ENCODE measurements at places on chromosomes 6 and 20. TPM values are rescaled to one million over a fixed set of nuclear protein-coding genes. Genes with fewer than 3 reads are reported as not detected.

The ECT2L gene
- not detected for total RNA-seq

The PRKN gene
- total RNA-seq, result 2.4 TPM

The TMEM74B gene
- not detected for total RNA-seq

The SOX12 gene
- 9.9 TPM for total RNA-seq

The VGLL2 gene
- total RNA-seq, result 0.75 TPM

The HAO1 gene
- not detected for total RNA-seq

The BPIFB1 gene
- not detected for total RNA-seq

The DSP gene
- 5.5 TPM for total RNA-seq

The FOXF2 gene
- total RNA-seq, result not detected

The GTPBP2 gene
- total RNA-seq, result 45.5 TPM

The LPA gene
- not detected for total RNA-seq

GRCh38 chr6:25418454-25419052 lies 139.4 kb downstream of the CARMIL1 start:
- no peak for DNase-seq

- peak; percentile 7 for DNase-seq
Observed at GRCh38 chr6:138372711-138373463, 4.8 kb upstream of the SMIM28 start.

GRCh38 chr6:35370124-35370741 lies 27.9 kb downstream of the PPARD start:
- DNase-seq, result peak; percentile 98

- no peak for DNase-seq
Observed at GRCh38 chr20:23157734-23158133, 71.6 kb upstream of the CD93 start.

DNA sequence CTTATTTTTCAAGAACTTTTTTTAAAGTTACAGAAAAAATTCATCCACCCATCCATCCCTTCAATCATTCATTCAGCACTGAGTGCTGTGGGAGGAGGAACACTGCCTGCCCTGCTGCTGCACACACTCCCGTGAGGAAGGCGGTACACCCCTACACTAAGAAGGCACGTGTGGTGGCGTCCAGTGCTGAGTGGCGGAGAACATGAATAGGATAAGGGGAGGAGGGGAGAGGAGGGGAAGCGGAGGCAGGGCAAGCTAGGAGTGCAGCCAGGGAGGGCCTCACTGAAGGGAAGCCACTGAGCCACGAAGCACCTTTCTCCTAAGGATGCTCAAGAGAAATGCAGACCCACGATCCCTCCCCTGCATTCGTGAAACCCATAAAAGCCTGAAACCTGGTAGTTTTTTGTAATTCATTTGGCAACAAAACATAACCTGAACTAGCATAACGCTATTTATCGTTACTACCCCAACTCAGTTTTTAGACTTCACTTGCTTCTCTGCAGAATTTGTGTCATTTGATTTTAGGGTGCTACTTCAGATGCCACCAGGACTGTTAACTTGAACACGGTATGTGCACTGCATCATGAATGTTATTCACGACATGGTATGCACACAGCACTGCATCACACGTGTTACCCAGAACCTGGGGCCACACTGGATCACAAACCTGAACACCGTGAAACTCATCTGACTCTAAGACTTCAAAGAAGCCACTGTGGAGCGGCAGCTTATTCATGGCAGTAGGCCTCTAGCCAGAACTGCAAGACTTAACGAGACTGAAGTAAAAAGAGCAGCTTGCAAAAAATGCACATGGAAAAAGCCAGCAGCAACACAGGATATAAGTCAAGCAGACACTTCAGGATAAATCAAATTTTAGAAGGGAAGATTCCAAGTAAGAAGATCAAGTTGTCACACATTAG lies 3.5 kb downstream of the RNASET2 start:
- no peak for DNase-seq

GRCh38 chr20:7841291-7841970 lies 98.8 kb downstream of the HAO1 start:
- peak; percentile 85 for DNase-seq

- DNase-seq, result no peak
Observed at GRCh38 chr20:25297141-25297905, 49.4 kb downstream of the PYGB start.

- DNase-seq, result no peak
Observed at GRCh38 chr20:59159493-59160376, 3.9 kb upstream of the ZNF831 start.

DNA sequence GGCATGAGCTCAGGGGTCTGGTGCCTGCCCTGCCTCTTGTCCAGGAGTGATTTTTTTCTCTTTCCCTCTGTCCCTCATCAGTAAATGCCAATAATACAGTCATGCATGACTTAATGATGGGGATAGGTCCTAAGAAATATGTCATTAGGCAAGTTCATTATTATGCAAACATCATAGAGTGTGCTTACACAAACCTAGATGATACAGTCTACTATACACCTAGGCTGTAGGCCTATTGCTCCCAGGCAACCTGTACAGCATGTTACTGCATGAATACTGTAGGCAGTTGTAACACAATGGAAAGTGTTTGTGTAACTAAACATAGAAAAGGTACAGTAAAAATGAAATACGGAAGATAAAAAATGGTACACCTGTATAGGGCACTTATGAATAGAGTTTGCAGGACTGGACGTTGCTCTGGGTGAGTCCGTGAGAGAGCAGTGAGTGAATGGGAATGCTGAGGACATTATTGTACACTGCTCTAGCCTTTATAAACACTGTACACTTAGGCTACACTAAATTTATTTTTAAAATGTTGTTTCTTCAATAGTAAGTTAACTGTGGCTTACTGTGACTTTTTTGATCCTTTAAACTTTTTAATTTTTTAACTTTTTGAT lies 22.1 kb downstream of the PBOV1 start:
- no peak for DNase-seq

- DNase-seq, result no peak
Observed at GRCh38 chr6:7902867-7903266, 7.7 kb downstream of the TXNDC5 start.

DNA sequence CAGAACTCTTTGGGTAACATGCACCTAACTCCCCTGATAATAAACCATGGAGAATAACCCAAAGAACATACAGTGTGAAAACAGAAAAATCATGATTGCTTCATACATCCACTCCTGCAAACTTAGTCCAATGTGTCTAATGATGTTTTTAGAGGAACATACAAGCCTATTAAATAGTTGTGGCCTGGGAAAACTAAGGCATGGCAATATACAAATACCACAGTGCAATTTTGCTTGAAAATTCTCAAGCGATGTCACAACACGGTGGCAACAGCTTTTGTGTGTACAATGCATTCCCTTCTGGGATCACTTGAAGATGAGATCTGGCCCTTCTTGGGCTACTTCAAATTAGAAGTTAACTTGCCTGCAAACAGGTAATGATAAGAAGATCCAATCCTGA lies 16.7 kb downstream of the MAP3K5 start:
- peak; percentile 46 for DNase-seq

GRCh38 chr6:89239338-89239737 lies 22.2 kb upstream of the GABRR1 start:
- DNase-seq, result no peak

DNA sequence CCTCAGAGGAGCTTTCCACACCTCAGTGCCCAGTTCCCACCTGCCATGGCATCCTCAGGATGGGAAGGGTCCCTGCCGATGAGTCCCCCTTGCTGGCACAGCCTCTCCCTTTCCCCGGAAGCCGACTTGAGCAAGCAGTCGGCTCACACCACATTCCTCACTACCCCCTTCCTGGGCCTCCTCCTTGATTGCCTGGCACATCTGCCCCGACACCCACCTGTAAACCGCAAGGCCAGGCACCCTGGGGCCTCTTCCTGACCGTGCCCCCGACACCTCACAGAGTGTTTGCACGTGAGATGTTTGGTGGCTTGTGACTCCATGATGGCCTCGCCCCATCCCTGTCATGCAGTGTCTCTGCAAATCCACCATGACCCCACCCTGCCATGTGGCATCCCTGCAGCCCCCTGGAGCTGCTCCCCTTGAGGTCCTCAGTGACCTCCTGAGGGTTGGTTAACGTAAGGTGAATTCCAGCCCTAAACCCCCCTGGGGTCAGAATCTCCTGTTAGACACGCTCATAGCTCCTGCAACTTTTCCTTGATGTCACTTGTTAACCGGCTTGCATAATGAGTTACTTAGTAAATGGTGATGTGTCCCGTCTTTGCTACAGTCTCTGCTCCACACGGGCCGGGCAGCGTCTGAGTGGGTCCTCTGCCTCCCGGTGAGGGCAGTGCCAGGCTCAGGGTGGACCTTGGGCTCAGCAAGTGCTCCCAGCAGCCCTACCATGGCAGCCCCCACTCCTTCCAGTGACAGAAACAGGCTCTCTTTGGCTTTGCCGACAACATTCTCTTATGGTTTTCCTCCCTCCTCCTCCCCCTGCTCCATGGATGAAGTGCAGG lies 115.9 kb upstream of the FRMD1 start:
- DNase-seq, result no peak

- DNase-seq, result no peak
Observed at GRCh38 chr20:58652606-58653294, 1.7 kb downstream of the STX16 start.

- DNase-seq, result no peak
Observed at GRCh38 chr20:52899041-52899608, 73.0 kb upstream of the TSHZ2 start.

- no peak for DNase-seq
Observed at GRCh38 chr20:53654932-53655624, 61.4 kb upstream of the ZNF217 start.

DNA sequence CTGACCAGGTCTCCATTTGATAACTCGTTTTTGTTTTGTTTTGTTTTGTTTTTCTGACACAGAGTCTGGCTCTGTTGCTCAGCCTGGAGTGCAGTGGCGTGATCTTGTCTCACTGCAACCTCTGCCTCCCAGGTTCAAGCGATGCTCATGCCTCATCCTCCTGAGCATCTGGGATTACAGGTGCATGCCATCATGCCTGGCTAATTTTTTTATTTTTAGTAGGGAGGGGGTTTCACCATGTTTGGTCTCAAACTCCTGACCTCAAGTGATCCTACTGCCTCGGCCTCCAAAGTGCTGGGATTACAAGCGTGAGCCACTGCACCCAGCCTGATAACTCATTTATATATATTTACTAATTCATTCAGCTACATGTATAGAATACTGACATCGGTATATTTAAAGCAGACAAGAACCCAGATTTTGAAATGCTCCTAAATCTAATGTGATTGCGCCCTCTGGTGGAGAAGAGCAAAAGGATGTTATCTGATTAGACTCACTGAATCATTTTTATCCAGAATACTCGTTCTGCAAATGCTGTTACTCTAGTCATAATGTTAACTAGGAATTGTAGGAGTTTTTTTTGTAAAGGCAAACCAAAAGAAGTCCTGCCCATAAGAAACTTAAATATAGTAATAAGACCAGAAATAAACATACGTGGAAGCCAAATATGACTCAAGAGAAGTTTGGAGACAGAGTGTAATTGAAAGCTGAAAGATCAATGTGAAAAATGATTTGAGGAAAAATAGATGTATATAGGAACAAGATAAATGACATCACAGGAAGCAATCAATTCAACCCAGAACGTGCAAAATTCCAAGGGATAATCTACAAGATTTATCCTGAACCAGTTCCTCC lies 5.3 kb upstream of the COL12A1 start:
- DNase-seq, result peak; percentile 66

DNA sequence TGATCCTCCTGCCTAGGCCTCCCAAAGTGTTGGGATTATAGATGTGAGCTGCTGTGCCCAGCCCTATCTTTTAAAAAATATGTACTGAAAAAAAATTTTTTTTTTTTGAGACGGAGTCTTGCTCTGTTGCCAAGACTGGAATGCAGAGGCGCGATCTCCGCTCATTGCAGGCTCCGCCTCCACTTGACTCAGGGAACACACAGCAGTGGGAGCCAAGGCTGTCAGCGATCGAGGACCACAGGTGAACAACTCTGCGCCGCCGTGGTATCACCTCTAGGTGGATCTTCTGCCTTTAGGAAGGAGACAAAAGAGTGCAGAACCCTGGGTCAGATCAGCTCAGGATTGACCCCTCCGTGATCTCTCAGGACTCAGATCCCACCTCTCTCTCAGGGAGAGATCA lies 13.7 kb downstream of the RAET1E start:
- no peak for DNase-seq

- no peak for DNase-seq
Observed at GRCh38 chr20:35630636-35631035, 15.0 kb downstream of the SPAG4 start.

- no peak for DNase-seq
Observed at GRCh38 chr20:60016406-60016805, 58.2 kb downstream of the CDH26 start.

DNA sequence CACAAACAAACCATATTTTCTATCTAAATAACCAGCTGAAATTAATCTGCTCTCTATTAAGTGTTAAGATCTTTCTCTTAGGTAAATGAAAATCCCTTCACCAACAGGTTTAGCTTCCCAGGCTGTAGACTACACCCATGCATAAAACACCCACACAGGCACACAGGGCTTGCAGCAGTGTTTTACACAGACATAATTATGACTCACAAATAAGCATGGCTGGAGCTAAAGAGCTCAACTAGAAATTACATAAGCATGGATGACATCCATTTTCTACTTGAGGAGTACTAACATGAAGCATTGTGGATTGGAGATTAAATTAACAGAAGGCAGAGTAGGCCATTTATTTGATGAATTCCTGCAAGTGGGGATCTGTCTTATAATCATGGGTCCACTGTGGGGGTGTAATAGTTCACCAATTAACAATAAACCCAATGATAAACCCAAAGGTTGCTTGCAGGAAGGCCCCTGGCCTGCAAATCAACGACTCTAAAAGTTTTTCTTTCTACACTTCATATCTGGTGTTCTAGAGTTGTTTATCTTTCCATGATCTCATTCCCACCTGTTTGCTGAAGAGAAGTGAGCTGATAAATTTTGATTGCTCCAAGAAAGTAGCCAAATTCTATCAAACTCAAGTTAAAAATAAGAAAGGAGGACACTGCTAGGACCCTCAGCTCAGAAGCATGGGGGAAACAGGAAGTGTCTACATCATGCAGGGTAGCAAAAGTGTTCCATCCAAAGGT lies 33.8 kb upstream of the E2F3 start:
- no peak for DNase-seq

GRCh38 chr6:32109765-32110160 lies 625 bp upstream of the TNXB start:
- DNase-seq, result no peak

DNA sequence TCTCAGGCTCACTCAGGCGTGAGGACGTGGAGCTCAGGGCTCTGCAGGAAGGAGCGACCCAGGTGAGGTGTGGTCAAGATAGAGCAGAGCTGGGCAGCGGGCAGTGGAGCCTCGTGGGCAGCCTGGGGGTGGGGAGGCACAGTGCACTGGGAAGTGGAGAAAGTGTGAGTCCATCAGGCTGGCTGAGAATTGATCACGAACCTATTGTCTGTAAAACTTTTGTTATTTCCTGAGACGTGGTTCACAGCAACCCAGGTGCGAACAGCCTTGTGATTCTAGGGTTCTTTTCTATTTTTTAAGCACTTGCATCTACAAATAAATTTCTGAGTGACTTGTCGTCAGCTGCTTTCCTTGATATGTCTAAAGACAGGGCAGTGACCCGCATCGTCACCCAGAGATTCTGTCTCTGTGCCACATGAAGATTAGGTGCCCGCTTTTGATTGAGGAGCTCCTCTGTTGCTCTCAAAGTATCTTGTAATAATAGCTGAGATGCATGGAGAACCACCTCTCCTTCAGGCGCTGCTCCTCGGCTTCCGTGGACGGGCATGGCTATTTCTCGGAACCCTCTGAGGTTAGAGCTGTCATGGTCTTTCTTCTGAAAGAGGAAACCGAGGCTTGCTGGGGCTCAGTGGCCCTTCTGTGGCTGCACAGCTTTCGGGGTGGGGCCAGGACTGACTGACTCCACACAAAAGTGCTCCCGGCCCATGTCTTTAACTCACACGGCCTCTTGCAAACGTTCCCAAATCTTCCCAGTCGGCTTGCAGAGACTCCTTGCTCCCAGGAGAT lies 662 bp upstream of the CCR6 start:
- no peak for DNase-seq
